ENCODE measurements at places on chromosomes 7 and 10. TPM values are rescaled to one million over a fixed set of nuclear protein-coding genes. Genes with fewer than 3 reads are reported as not detected.

The ANKRD61 gene
- total RNA-seq: 0.27 TPM

The JCAD gene
- 22.5 TPM for total RNA-seq

The KLHDC10 gene
- total RNA-seq: 45.0 TPM

The PTF1A gene
- not detected for total RNA-seq

The ELMO1 gene
- total RNA-seq: 6.9 TPM

The DLX5 gene
- total RNA-seq: not detected

The DNAJC12 gene
- 9.2 TPM for total RNA-seq

The C7orf57 gene
- not detected for total RNA-seq

The CFAP69 gene
- 1.5 TPM for total RNA-seq

The RPEL1 gene
- total RNA-seq: not detected

The LRRN3 gene
- total RNA-seq: 0.15 TPM

The GIMAP8 gene
- 6.1 TPM for total RNA-seq

The MPP7 gene
- 12.5 TPM for total RNA-seq

The SPDYE9 gene
- total RNA-seq: not detected

The NUTM2E gene
- 0.30 TPM for total RNA-seq

The FRMD4A gene
- total RNA-seq: 6.2 TPM

The PTTG1IP2 gene
- total RNA-seq: not detected

The ABCC2 gene
- 2.3 TPM for total RNA-seq

The ADAM12 gene
- not detected for total RNA-seq

The BLOC1S2 gene
- 51.9 TPM for total RNA-seq

The ZWINT gene
- 0.82 TPM for total RNA-seq

The CHCHD3 gene
- 131 TPM for total RNA-seq

Data from psoas muscle (tissue), 8 donors.